Endothelial cell of umbilical vein (primary cell): ENCODE measurements at places on chromosomes 7 and 10. TPM values are rescaled to one million over a fixed set of nuclear protein-coding genes. Genes with fewer than 3 reads are reported as not detected.

GRCh38 chr7:24175603-24176002 lies 108.4 kb upstream of the NPY start:
- DNase-seq = no peak

- DNase-seq = peak; percentile 88
Measured at GRCh38 chr7:6385110-6385781, 62.5 kb downstream of the DAGLB start.

DNA sequence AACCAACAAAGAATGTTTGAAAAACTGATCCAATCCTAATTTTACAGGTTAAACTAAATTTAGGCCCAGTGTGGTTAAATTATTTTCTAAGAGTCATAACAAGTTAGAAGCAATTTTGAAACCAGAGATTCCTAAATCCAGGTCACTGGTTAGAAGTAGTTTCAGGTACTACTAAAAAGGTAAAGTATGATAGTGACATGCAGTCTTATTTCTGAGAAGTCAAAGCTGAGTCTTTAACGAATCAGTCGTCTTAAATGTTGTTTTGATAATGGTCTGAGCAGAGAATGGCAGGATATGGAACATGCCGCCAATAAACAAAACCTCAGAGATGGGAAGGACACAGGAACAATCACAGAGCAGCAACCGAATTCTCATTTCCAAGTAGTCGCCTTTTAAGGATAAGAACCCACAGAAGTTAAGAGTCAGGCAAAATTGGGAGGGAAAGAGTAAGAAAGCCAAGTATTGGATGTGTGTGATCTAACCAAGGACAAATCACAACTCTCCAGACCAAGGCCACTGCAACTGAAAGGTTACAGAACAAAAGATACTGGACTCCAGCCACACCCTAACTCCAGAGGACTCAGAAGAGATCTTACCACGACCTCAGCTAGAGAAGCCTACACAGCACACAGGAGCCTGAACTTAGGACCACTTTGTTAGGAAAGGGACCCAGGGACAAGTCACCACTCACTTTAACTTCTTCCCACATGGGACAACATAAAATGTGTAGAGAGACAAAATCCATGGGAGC lies 19.7 kb downstream of the TMEM243 start:
- peak; percentile 13 for DNase-seq

- no peak for DNase-seq
Measured at GRCh38 chr10:103102195-103102594, 90.9 kb downstream of the NT5C2 start.

DNA sequence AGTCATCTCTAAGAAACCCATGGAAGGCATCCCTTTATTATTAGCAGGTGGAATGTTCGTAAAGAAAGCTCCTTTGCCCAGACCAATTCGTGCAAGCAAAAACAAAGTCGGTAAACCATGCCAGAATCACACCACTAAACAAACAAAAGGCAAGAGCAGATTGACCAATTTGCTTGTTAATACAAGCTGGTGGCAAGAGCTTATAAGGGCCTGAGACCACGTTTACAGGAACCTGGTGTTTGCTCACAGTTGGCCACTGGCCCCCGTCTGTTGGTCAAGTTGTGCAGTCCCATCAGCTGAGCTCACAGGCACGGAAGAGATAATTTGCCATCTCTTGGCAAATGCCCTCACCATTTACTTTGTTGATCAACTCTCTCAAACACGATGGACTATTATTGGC lies 342.2 kb upstream of the MKI67 start:
- DNase-seq = no peak

- no peak for DNase-seq
Measured at GRCh38 chr7:98970016-98970615, 91.8 kb downstream of the TRRAP start.

GRCh38 chr10:102752934-102753664 lies 9.4 kb downstream of the WBP1L start:
- DNase-seq = peak; percentile 87

DNA sequence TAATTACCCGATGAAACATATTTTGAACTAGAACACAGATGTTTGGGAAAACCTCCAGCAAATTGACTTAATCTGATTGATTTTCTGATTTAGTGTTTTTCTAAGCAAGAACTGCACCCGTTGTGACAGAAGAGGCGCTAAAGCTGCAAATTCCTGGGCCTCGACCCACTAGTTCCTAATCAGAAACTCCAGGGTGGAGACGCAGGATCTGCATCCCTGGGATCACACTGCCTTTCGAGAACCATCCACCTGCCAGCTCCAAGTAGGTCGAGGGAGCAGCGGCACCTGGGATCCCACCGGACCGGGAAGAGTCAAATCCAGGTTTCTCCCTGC lies 136.8 kb upstream of the CDCA7L start:
- no peak for DNase-seq

- no peak for DNase-seq
Measured at GRCh38 chr10:3976718-3977117, 191.7 kb upstream of the KLF6 start.

MYL10 gene
- polyA plus RNA-seq = not detected in 2 replicates

DNA sequence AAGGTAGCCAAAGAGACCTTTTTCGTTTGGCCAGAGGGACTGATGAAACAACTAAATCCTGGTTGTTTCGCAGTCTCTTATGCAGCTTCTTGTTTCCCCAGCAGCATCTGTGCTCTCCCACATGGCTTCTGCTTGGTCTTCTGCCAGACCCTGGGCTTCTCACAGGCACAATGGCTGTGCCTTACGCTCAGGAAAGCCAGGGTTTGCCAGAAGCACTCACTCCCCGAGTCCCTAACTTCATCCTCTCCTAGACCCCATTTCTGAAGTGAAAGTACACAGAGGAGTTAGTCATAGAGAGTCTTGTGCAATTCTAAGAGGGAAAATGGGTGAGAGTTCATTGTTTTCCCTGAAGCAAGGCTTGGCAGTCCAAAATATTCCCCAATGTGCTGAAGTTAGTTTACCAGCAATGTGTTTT lies 121.7 kb downstream of the EVX1 start:
- DNase-seq = no peak
